ENCODE measurements at places on chromosomes 11 and 22.

GRCh38 chr11:35418282-35419183 is 825 bp downstream of the SLC1A2 start:
- no peak for DNase-seq

DNA sequence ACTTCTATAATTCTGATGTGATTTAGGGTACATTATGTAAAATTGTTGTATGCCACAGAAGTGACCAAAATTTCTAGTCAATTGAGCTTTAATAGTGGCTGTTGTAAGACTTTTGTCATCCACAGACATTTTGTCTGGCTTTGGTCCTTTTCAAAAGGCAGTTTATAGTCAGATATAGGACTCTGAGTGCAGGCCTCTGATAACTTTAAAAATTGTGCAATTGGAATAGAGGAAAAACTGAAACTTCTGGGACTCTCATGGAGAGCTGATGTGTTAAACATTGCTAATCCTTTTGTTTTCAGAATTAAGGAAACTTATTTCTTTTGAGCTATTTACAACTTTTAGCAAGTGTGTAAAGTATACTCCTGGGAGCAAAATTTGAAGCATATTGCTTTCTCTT is 9.0 kb upstream of the MRPL17 start:
- no peak for DNase-seq

DNA sequence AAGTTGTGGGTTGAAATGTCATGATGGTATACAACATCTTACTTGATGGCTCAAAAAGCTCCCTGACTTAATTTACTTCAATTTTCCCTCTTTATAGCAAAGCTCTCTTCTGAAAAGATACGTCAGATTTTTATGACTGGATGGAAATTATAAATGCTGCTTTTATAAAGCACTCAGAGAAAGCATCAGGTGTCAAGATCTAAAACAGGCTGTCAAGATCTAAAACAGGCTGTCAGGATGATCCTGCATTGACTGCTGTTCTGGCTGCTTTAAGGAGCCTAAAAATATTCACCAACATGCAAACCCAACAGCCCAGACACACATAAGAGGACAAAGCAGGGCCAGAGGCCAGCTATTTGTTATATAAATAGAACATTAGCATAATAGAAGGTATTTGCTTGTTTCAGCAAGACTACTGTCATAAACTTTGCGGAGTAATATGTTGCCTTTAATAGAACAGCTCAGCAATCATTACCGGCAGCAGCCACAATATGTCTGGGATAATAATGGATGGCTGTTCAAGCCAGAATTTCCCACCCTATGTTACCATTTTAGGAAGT is 77.3 kb upstream of the ANO5 start:
- DNase-seq, result no peak

DNA sequence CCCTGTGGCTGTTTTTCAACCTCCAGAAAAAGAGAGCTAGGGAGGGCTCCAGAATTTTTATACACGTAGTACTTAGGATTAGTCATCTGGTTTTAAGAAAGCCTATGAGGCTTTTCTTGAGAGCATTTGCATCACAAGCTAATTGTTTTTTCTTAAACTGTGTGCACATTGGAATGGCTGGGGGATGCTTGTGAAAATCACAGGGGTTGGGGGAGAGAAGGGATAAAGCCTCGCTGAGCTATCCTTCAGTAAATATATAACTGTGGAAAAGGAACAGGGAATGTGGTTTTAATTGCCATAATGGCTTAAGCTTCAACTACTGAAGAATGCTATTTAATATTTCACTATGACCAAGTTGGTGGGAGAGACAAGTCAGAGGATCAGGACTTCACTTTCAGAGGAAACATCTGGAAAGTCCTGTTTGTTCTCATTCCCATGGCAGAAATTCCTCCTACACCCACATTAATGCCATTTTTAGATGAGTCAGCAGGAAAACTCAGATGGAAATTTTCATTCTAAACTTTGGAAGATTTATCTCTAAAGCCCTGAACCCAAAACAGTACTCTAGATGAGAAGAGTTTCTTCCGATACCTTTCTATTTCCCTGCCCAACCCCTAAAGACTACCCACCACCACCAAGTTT is 591.3 kb downstream of the LRRC4C start:
- DNase-seq, result no peak

GRCh38 chr11:63629426-63629825 is 15.2 kb upstream of the PLAAT3 start:
- no peak for DNase-seq

- no peak for DNase-seq
Observed at GRCh38 chr11:95253141-95253540, 22.1 kb upstream of the SESN3 start.

DNA sequence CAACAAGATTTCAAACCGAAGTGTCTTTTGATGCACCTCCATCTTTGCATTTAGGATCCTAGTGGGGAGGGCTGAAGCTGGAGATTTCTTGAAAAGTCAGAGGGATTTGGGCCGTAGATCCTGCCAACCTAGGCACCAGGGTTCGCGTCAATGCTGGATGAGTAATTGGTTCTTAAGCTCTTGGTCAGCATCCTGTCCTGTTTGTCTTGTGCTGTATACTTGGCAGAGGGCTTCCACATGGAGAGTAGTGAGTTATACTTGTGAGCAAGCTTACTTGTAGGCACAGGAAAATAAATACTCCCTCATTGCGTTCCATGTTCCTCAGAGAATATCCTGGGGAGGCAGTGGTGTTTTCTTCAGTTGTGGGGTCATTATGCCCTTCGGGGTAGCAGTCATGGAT is 12.6 kb downstream of the INSC start:
- DNase-seq, result peak; percentile 57

DNA sequence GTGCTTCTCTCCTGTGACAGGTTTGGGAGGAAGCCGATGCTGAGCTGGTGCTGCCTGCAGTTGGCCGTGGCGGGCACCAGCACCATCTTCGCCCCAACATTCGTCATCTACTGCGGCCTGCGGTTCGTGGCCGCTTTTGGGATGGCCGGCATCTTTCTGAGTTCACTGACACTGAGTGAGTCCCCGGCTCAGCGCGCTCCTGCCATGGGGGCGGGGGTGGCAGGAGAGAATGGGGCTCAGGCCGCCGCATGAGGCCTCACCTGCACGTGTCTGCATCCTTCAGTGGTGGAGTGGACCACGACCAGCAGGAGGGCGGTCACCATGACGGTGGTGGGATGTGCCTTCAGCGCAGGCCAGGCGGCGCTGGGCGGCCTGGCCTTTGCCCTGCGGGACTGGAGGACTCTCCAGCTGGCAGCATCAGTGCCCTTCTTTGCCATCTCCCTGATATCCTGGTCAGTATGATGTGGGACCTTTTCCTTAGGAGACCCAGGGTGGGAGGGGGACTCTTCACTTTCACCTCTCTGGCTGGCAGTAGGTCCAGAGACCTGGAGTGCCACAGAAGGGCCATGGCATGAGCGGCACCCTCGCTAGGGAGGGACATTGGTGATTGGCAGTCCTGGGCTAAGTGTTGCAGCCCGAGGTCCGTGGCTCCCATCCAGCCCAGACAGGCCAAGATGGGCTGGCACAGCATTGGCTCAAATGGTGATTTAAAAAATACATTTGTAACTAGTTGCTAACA is 28.9 kb upstream of the SLC22A12 start:
- no peak for DNase-seq

DNA sequence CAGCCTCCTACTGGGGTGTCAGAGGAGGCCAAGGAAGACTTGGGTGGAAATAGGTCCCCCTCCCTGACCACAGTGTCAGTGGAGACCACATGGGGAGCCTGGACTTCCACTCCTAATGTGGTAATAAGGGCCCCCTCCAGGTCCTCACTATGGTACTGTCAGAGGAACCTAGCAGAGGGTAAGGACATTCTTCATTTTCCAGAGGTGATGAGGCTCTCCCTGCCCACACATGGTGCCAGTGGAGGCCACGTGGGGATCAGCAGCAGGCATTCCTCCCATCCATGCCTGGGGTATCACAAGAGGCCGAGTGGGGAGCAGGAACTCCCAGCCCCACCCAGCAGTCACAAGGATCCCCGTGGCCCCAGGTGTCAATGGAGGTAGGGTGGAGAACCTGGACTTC is 6.5 kb upstream of the CLDN5 start:
- no peak for DNase-seq

DNA sequence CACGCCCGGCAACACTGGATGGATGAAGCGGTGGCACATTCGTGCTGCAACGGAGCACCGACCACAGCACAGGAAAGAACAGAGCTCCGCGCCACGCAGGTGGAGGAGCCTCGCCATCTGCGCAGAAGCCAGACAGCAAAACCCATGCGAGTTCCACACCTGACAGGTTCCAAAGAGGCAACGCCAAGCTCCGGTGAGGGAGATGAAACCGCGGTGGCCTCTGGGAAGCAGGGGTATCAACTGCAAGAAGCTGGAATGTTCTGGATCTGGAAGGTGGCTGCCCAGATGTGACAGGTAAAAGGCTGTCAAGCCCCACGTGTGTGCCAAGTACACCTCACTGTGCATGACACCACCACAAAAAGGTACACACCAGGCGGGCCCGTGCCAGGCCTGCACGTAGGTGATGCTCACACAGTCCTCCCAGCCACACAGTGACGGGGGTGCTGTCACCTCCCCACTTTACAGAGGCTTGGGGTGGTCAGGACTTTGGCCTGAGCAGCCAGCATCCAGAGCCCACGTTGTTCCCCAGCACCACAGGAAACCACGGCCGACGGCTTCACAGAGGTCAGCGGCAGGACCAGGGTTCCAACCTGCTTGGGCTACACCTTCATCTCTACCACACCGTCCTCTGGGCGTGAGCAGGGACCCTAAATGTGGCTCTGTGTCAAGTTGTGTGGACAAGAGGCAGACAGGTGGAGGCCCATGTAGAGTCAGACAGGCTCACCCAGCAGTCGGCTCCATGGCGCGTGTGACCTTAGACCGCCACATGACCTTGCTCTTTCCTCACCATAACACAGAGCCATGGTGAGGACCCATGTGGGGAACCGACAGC is 19.7 kb upstream of the EFCAB6 start:
- no peak for DNase-seq

DNA sequence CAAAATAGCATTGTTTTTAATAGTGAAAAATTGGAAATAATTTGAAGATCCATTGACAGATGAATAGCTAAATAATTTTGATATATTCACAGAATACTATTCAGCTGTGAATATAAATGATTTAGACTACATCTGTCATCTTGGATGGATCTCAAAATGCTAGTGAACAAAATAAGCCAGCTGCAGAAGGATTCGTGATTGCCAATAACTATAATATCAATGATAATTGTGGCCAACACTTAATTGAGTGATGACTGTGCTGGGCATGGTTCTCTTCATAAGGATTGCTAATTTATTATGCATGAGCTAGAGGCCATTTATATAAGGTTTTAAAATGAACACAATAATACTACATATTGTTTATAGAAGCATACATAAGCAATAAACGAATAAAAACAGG is 60.4 kb downstream of the CTTN start:
- no peak for DNase-seq

DNA sequence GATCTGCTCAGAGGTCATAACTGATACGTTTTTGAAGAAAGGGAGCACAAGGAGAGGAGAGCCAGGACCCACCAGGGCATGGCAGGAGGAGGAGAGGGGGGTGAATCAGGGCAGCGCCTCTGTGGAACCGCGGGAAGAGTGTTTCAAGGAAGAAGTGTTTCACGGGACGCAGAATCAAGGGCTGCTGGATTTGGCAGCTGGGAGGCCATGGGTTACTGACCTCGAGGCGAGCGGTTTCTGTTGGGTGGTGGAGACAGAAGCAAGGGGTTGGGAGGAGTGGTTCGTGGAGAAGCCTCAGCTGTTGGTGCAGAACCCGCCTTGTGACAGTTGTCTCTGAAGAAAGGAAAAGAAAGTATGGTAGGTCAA is 13.1 kb downstream of the VPS26B start:
- DNase-seq, result no peak

DNA sequence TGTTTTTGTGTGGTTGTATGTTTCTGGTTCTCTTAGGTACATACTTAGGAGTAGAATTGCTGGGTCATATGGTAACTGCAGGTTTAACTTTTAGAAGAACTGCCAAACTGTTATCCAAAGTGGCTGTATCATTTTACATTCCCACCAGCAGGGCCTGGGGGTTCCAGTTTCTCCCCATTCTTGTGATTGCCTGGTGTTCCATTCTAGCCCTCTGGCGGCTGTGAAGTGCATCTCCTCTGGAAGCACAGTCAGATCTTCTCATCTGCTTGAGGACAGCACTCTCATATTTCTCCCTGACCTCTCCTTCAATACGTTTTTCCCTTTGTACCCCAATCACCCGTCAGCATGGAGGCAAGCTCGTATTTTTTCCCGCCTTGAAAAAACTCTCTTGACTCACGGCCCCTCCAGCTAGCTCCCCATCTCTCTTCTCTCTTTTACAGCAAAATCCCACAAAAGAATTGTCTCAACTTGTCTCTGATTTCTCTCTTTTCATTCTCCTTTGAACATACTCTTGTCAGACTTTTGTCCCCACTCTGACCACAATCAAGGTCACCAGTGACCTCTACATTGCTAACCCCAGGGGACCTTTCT is 56.8 kb upstream of the THY1 start:
- no peak for DNase-seq

- DNase-seq, result no peak
Observed at GRCh38 chr11:110177086-110177456, 83.9 kb downstream of the ZC3H12C start.

- DNase-seq, result no peak
Observed at GRCh38 chr11:65927904-65928397, 8.7 kb downstream of the DRAP1 start.

- no peak for DNase-seq
Observed at GRCh38 chr11:81237139-81237538, 1496.5 kb downstream of the FAM181B start.

- DNase-seq, result peak; percentile 85
Observed at GRCh38 chr11:130849215-130849568, 67.1 kb downstream of the SNX19 start.

GRCh38 chr11:113781682-113782081 is 2.1 kb downstream of the CLDN25 start:
- no peak for DNase-seq

DNA sequence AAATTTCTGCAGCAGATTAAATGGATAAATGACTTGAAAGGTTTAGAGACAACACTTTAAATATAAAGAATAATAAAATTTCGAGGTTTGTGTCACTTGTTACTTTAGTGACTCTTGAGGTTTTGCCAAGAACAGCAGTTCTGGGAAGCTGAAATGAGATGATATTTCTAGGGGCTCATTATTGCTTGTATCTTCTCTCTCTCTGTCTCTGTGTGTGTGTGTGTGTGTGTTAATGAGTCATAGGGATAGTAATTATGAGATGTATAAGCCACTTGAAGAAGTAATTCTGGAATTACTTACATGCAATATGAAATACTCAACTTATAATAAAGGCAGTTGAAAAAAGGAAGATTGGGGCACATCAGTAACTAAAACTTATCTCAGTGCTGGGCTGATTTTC is 9.6 kb upstream of the OR10G7 start:
- no peak for DNase-seq

All from AG09309 (cell line).